IPS-NIHi11 (cell line): ENCODE measurements at places on chromosomes 13 and 19.

- no peak for DNase-seq
Observed at GRCh38 chr13:80654638-80655249, 313.8 kb upstream of the SPRY2 start.

- DNase-seq: no peak
Observed at GRCh38 chr19:1354970-1355567, 28.6 kb upstream of the NDUFS7 start.

GRCh38 chr19:58546019-58546530 lies 2.2 kb downstream of the TRIM28 start:
- no peak for DNase-seq

DNA sequence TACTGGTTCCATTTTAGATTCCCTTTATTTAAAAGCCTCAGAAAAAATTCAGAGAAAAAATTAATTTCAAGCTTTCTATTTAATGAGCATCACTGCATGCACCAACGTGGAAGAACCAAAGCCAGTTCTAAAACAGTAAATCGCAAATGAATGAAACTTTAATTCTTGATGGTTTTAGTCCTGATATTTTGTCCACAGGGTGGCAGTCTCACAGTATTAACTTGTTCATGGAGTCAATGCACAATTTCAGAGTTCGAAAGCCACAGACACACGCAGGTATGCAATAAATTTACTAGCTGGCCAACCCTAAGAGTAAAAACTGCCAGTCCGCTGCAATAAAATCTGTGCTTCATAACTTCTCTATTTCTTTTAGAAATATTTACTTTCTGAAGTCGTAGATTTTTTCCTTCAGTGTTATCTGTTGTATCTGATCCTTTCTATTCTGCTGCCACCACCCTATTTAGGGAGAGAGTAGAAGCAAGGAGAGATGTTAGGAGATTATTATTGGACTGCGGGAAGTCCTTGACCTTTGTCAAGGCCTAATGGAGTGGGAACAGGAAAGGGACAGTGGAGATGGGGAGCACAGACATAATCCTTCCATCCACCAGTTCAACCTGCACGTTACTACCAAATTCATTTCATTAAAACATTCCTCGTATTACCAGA lies 7.0 kb upstream of the WBP4 start:
- DNase-seq: no peak

DNA sequence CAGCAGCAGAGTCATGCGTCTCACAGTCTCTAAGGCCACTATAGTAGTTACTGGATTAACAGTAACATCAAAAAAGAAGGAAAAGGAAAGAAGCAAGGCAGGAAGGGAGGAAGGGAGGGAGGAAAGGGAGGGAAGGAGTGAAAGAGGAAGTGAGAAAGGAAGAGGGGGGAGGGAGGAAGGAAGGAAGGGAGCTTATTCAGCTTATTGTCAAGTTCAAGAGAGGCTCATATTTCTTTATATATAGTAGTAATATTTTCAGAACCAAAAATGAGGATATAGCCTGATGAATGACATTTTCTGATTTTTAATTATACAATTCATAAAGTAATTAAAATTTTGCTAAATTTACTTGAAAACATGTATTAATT lies 17.7 kb upstream of the RUBCNL start:
- no peak for DNase-seq

DNA sequence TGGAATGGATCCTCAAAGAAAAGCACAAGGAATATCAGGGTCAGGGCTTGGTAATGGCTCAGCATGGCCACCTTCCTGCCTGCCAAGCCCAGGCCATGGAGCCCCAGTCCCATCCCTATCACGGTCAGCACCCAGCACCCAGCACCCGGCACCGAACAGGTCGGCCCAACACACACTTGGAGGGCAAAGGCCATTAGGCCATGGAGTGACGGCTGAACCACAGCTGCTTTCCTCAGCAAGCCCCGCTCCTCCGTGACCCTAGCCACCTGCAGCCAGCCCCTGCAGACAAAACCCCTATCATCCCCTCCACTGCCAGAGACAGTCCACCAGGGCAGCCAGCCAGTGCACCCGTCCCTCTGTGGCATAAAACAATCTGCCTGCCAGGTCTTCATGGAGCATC lies 20.6 kb downstream of the PEPD start:
- no peak for DNase-seq

- no peak for DNase-seq
Observed at GRCh38 chr13:50635504-50635903, 208.0 kb downstream of the DLEU7 start.
